Dorsolateral prefrontal cortex (tissue), 122 donors: ENCODE measurements at places on chromosomes 7 and 10. TPM values are rescaled to one million over a fixed set of nuclear protein-coding genes. Genes with fewer than 3 reads are reported as not detected.

The CCL26 gene
- not detected for total RNA-seq

The FAM131B gene
- 112 TPM for total RNA-seq

The SLC26A3 gene
- total RNA-seq: not detected

The OR9A2 gene
- total RNA-seq: 2.5 TPM

The TRPV5 gene
- 0.94 TPM for total RNA-seq
